ENCODE measurements at places on chromosomes 1 and 21.

GRCh38 chr21:42350927-42351426 lies at the start of gene TFF2:
TSS of gene TFF2 (minus strand) at chr21:42350994. CDS start at chr21:42350957, 37 bp downstream.
- peak; percentile 17 for DNase-seq

- no peak for DNase-seq
These were observed 17.9 kb downstream of the SLC9A1 start for GRCh38 chr1:27136998-27137542.

DNA sequence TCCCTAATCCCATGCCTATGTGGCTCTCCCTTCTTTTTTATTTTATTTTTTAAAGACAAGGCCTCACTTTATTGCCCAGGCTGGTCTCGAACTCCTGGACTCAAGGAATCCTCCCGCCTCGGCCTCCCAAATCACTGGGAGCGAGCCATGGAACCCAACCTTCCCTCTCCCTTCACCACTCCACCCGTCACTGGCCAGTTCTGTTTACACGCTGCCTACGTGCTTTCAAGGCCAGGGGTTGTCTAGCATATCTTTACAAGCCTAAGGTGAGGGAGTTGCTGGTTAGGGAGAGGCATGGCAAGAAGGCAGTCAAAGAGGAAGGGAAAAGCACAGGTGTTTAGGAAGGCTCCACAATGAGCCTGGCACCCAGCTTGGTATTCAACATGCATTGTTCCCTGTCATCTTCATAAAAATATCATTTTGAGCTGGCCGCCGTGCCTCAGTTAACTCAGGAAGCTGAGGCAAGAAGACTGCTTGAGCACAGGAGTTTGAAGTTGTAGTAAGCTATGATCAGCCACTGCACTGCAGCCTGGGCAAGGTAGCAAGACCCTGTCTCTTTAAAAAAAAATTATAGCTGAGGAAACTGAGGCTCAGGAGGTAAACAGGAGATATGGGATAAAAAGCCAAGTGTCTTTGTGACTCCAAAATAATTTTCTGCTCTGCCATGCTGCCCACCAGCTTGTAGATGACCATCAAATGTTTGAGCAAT lies 1.1 kb downstream of the RHBDL2 start:
- DNase-seq, result no peak

DNA sequence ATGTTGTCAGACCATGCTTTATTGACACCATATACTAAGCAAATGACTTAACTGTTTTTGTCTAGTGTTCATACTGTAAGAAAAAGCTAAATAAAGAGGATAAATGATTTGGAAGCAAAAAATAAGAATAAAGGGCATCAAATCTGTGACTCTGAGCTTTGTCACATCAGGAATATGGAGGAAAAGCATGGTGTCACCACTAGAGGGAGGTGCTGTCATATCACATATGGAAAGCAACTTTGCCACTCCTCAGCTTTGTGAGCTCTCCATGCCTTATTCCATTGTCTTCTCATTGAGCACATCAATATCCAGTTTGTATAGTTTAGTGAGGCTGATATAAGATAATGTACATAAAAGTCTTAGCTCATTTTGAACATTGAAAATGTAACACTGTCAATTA lies 20.8 kb upstream of the GBP1 start:
- DNase-seq, result no peak

- DNase-seq, result peak; percentile 65
These were observed at the start of gene LYST for GRCh38 chr1:235866205-235866912. TSS of gene LYST (minus strand) at chr1:235866906. CDS start at chr1:235830417, 36,489 bp downstream.

- no peak for DNase-seq
These were observed 530.3 kb downstream of the MATN1 start for GRCh38 chr1:30192969-30193630.

DNA sequence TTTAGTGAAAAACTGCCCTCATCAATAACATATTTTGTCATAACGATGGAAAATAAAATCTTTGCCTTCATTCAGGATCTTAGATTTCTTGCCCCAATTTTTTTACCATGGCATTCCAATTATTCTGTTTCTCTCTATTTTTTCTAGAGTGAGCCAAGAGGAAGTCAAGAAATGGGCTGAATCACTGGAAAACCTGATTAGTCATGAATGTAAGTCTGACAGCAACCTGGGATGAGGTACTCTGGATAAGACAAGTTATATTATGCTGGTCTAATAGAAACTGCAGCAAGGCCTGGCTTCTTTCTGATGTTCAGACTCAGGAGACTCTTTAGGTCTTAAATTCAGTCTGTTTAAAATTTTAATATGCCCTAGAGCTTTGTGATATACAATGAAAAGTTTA lies 3.5 kb downstream of the RGS4 start:
- DNase-seq, result peak; percentile 88

- DNase-seq, result no peak
These were observed 75.1 kb downstream of the LAMC1 start for GRCh38 chr1:183098317-183098716.

DNA sequence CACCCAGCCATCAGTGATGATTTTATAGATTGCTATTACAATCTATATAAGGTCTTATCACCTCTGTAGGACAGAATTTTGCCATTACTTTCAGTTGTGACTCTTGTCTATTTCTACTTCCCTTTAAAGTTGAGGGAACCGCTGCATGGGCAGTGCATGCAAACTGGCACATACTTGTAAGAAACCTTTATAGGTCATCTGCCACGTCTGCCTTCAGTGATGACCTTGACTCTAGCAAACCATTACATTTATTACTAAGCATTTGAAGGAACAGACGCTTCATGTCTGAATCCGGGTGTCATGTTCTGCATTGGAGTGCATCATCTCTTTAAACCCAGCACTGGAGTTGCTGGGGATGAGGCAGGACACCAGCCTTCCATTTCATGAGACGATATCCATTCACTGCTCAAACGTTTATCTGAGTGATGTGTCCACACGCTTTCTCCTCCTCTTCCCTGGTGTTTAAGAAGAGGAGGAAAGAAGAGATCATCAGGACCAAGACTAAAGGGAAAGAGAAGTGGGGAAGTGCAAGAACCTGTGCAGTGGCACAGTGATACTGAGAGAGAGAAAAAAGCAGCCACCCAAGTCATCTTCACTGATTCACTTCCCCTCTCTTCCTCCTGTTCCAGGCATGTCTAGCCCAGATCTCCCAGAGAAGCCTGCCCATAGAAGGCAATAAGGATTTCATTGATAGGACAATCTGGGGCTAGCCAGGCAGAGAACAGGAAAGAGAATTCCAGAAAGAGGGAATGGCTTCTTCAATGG lies 14.1 kb downstream of the CCSAP start:
- DNase-seq, result no peak

GRCh38 chr1:111720977-111721786 lies 18.0 kb downstream of the INKA2 start:
- DNase-seq, result no peak

DNA sequence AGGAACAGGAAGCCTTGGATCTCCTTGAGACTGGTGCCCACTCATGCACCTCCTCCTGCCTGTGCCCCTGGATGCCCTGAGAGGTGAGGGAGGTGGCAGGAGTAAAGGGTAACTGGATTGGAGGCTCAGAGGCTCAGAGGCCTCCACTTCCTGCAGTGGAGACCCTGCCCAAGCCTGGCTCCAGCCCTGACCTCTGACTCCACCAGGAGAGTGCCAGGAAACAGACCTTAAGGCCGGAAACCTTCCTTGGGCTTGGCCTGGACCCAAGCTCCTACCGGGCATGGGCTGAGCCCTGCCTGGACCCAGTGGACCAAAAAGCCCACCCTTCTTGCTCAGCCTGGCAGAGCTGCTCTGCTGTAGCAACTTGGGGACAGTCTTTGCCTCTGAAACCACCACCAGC lies 15.0 kb upstream of the CELA3B start:
- no peak for DNase-seq

DNA sequence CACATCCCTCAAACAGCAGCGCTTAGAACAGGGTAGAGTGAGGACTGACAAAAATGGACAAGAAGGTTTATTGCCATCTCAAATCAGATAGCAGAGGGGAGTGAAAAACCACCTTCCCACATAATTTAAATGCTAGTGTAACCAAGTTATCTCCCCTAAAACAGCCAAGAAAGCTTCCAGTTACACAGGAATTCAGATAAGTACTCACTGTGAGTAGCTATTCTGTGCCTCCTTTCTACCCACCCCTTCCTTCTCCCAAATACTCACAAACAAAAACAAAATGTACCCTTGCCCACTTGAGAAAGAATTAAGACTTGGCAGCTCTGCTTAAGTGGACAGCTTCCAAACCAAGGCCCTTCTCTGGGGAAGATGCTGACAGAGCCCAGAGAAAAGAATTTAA lies 9.1 kb downstream of the OTUD7B start:
- no peak for DNase-seq

DNA sequence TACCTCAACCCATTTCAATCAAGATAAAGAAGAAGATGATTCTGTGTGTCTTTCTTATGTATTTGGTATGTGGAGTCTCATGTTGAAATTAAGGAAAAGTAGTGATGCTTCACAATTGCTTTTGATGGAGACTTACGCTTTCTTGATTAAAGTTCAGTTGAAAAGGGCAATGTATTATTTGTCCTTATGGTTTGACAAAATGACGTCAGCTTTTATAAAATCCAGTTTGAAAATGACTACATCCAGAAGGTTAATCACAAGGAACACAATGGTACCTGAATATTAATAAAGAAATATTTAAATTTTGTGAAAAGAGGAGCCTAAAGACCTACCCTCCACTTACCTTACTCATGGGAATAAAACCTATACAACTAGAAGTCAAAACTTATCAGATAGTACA lies 4.4 kb downstream of the KRTAP26-1 start:
- DNase-seq, result no peak

DNA sequence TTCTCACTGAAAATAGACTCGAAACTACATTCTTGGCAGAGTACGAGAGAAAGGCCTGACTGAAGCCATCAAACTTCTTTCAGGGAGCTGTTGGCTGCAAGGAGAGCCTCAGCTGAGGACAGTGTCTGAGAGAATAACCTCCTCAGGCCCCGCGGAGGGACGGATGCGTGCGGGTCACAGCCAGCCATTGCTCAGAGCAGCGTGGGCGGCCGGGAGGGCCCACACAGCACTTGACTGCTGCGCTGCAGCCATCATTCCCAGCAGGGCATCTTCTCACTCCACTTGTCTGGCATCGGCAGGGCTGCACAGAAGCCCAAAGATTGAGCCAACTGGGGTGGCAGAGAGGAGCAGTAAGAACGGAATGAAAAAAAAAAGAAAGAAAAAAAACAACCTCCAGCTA lies 113.5 kb downstream of the XCL2 start:
- DNase-seq, result no peak

GRCh38 chr21:38823737-38824123 lies 18.0 kb downstream of the ETS2 start:
- DNase-seq, result no peak

GRCh38 chr1:224681816-224682215 lies 65.7 kb downstream of the CNIH3 start:
- DNase-seq, result no peak

DNA sequence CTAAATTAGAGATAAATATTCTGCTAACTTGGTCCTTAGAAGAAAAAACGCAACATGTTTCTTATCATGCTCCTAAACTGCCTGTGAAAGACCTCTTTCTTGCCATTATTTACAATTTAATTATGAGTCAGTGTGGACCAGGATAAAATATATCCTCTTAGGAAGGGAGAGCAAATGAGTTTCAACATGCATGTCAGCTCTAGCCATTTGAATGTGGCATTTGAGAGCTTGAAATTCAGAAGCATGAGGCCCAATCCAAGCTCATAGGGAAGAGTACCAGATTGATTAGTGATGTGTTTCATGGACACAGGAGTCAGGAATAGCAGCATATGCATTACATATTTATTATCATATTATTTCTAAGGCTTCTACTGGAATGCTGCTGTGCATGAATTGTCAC lies 39.3 kb downstream of the TBX15 start:
- DNase-seq, result no peak

DNA sequence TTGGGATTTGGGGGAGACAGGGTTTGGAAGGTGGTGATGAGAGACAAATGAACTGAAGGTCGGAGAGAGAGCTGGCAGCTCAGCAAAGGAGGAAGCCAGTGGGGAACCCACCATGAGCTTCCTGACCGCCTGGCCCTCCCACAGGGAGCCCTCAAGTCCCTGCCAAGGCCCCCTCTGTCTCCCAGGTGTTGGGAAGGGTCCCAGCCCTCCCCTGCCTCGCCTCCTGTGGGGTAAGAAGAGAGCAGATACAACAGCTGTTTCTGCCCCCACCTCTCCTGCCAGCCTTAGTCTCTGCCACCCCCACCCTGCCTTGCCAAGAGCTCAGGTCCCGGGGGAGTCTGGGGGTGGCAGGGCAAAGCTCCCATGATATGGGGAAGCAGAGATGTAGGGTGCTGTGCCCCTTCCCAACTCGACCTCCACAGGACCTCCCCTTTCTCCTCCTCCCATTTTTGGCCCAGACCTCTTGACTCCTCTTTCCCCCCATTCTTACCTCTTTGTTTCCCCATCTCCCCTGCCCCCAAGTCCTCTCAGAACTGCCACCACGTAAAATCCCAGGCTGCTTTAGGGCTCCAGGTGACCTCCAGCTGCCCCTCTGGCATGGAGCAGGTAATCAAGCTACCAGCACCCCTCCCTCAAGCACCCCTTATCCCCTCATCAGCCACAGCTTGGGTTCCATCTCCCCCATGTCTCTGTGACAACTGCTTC lies 556 bp downstream of the S100A1 start:
- DNase-seq, result no peak

DNA sequence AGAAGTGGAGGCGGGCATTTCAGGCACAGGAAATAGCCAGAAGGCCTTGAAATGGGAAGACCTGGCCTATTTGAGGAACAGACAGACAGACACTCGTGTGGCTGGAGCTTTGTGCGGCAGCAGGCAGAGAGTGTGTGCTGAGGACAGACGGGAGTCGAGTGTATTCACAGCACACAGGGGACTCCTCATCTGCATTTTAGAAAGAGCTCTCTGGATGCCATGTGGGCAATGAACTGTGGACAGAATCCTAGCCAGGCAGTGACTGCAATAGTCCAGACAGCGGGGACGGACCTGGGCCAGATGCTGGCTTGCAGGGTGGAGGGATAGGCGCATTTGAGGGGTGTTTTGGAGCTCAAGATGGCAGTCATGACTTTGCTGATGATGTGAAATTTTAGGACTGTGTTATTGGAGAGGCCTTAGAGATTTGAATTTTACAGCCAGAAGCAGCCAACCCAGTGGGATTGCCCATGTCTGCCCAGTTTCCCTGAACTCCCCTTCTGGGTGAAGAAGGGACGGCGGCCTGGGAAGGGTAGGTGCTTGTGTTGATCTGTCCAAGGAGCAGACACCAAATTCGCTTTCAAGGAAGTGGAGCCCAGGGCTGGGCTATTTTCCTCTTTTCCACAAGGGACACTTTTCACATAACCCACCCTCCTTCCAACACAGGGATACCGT lies 43.7 kb downstream of the CHAF1B start:
- DNase-seq, result peak; percentile 93

GRCh38 chr1:181133441-181133951 lies 45.0 kb downstream of the IER5 start:
- no peak for DNase-seq
